ENCODE measurements at places on chromosomes 4 and X.
A peak's percentile ranks its signal among the peaks of the same experiment; 100 is the strongest.

- no peak for DNase-seq
Observed at GRCh38 chr4:4408132-4408523, 21.2 kb downstream of the NSG1 start.

DNA sequence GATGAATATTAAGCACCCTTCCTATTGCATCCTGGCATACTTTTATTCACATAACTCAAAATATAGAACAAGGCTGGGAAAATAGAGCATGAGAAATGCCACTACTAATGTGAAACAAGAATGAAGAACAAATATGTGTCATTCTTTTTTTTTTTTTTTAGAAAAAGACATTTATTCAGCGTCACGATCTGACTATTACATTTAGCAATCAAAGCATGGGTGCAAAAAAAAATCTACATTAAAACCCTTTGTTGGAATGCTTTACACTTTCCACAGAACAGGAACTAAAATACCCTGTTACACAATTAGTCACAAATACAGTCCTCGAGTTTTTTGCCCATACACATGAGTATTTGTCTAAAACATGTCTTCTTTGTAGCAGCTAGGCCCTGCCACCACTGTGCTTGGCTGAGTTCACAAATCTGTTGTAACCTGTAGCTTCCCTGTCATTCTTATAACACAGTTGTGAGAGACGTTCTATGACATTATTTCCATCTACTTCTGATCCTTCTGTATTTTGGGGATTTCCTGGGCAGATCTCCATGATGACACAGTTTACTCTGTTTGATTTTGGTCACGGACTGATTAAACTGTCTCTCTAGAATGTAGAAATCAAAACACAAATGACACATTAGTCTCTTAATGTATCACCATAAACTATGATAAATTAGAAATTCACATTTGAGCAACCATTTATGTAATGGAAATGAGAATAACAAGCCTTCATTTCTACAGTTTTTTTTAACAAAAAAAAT lies 9.4 kb upstream of the TET2 start:
- DNase-seq = no peak

GRCh38 chrX:31213941-31214340 lies 142.1 kb upstream of the FTHL17 start:
- no peak for DNase-seq

DNA sequence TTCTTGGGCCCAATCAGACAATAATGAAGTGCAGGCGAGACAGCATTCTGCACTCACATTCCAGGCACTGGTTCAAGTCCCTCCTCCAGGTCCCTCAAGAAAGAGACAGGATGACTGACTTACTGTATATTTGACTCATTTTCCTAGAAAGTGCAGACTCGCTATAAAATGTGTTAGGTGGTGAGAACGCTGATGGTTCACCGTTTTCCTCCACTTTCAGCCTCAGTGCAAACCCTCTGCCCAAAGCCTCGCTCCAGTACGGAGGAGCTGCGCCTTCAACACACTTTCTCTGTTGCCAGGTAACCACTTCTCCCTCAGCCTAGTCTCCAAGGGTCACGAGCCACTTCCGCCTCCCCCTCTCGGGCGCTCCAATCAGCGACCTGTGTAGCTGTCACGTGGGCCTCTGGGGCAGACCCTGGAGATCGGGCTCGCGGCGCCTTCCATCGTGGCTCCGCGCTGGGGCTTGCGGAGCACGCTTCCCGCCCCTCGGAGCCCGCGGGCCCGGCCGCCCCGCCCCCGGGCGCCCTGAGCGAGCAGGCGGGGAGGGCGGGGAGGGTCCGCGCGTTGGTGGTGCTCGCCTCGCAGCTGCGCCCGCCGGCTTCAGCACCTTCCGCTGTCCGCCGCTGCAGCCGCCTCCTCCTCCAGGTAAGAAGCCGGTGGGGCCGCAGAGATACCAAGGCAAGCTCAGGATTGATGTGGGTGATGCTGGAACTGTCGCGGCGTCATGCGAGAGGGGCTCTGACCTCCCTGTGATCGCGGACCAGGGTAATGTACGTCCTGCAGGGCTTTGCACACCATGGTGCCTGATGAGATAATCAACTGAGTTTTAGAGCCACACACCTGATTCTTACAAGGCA lies at the start of gene WDR17:
Gene WDR17 (plus strand): TSS at position 407 of the 857 bp plus-strand sequence. CDS start 45,740 bp downstream, outside the sequence.
- no peak for DNase-seq

GRCh38 chr4:101973361-101973760 lies 182.8 kb downstream of the BANK1 start:
- DNase-seq = no peak

DNA sequence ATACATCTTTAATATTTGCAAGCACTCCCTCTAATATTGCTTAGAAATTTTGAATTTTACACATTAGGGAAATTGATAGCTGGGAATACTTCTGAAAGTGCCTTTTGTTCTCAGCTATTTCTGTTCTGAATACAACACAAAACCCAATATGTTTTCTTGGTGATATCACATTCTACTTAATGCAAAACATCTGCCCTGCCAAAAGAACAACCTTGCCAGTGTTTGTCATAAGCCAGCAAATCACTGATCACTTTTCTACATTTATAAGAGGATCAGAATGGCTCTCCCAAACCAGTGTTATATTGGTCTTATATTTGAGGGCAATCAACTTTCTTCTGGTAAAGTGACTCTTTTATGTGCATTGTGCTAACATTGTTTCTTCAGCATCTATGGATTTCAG lies 126.8 kb upstream of the APOOL start:
- DNase-seq = no peak

- peak; percentile 48 for DNase-seq
Observed at GRCh38 chr4:8228319-8229250, 29.5 kb downstream of the SH3TC1 start.

DNA sequence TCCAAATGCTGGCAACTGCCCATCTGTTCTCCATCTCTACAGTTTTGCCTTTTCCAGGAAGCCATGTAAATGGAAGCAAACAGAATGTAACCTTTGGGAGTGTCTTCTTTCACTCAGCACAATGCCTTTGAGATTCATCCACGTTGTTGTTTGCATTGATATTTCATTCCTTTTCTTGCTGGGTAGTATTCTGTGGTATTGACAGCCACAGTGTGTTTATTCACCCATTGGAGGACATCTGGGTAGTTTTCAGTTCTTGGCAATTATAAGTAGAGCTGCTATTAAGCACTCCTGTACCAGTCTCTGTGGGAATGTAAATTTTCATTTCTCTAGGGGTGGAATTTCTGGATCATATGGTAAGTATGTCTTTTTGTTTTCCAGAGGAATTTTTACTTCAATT lies 194.3 kb upstream of the RPS6KA3 start:
- no peak for DNase-seq

GRCh38 chr4:536351-536972 lies 37.5 kb downstream of the PIGG start:
- DNase-seq = no peak

DNA sequence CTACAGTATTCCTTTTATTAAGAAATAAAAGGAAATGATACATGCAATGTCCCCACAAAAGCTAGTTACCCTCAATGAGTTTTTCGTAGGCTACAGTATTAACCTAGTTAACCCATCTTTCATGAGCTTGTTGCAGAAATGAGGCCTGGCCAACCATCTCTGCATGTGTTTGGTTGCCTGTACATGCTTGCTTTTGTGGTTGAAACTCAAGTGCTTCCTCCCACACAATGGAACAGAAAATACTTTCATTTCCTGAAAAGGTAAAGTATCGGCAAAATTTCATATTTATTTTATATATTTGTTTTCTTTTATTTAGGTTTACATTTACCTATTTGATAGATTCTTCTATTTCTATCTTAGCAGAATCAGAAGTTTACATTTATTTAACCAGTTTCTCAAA lies 214.6 kb upstream of the FAM241A start:
- no peak for DNase-seq

- DNase-seq = no peak
Observed at GRCh38 chr4:41594432-41594831, 56.5 kb downstream of the LIMCH1 start.

Measured in CMK (cell line).